Amniotic epithelial cell (primary cell): ENCODE measurements at places on chromosomes 7 and 10.

DNA sequence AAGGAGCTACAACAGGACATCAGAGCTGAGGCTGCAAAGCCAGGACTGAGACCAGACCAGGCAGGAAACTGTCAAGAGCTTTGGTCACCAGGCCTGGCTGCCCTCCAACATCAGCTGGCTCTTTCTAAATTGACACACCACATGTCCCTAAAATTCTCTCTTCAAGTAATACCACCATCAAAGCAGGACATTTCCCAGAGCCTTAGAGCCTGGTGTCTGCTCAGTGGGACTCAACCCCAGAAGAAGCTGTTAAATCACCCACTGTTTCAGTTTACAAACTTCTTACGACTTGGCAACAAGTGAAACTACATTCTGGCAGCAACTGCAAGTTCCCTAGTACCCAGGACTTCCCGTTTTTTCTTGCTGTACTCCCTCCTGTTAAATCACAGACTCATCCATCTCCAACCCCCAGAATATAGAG is 3.8 kb upstream of the IL6 start:
- DNase-seq, result peak; percentile 10

- no peak for DNase-seq
Observed at GRCh38 chr7:142528608-142529408, 220.5 kb upstream of the PRSS1 start.

DNA sequence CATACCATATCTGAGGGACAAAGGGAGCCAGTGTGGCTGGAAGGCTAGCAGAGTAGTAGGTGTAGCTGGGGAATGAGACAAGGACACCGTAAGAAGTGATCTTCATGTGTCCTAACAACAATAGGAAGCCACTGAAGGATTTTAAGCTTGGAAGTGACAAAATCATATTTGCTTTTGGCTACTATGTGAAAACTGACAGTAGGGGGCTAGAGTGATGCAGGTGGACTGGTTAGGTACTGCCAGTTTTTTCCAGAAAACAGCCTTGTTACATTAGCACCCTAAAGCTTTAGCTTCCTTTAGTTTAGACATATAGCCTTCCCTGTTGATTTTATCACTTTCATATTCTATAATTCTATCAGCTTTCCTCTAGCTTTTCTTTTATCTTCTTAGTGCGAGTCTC is 637.1 kb downstream of the ANKRD7 start:
- no peak for DNase-seq

DNA sequence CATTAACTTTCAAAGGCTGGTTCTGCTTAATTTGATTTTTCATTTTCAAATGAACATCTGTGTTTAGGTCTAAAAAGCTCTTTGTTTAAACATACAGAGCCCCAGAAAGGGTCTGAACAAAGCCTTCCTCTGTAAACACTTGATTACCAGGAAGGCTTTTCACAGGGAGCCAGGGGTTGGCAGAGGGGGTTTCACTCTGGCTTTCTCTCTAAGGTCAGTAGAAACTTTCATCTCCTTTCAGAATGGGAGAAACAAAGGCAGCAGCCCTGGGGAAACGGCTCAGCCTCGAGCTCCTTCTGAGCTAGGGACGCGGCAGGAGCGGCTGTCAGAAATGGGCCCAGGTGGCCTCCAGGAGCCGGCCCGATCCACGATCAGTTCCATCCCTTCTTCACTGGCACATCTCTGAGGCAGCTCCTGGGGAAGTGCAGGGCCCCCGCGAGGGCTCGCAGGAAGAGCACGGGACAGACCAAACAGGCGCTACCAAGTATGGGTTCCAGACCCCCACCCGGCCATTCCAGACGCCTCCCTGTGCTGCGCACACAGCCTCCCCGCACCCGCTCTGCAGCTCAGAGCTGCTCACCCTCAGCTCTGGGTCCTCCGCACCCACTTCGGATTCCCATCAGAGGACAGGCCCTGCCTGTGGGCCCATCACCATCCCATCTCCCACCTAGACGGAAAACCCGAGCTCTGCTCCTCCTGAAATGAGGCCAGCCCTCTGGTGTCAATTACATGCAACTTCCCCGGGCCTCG is 124.1 kb downstream of the MAD1L1 start:
- no peak for DNase-seq

GRCh38 chr7:24764972-24765744 is 7.9 kb upstream of the GSDME start:
- DNase-seq, result no peak

GRCh38 chr7:151741585-151741984 is 135.3 kb downstream of the PRKAG2 start:
- no peak for DNase-seq
